ENCODE measurements at places on chromosomes 3 and 15. TPM values are rescaled to one million over a fixed set of nuclear protein-coding genes. Genes with fewer than 3 reads are reported as not detected.

DNA sequence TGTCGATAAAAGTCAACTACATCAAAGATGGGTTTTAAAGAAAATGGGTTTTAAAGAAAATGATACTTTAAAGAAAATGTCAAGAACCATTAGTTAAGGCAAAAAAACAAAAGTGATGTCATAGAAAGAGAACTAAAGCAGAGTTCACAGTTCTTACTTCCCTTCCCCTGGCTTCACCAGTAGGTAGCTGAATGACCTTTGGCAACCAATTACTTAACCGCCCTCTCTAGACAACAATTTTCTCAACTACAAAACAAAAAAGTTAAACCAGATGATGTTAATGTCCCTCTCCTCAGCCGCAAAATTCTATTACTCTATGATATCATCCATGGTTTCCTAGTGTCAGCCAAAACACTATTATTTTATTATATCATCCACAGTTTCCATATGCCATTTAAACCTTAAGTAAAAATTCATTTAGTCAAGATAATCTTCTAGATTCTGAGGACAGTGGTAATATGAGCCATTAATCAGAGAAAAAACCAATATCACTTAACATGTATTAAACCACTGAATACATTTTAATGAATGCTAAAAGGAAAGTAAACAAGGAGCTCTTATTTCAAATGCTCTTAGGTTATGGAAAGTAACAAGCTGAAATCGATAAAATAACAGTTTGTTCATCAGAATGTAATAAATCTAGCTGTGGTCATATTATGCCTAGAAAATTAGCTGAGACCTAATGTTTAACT, 13.1 kb downstream of the RYK start:
- DNase-seq, result no peak

- no peak for DNase-seq
Observed at GRCh38 chr15:101694261-101694660, 30.0 kb downstream of the TARS3 start.

Gene KBTBD8
- 1.8 TPM for total RNA-seq

DNA sequence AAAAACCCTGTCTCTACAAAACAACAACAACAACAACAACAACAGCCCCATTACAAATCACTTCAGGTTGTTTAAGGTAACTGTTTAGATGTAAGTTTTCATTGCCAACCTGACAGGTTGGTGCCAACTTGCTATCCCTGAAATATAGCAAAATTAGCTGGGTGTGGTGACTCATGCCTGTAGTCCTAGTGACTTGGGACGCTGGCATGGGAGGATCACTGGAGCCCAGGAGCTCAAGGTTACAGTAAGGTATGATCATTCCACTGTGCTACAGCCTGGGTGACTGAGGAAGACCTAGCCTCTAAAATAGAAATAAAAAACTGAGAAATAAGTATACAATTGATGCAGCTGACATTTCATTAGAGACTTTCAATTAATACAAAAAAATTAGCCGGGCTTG, 36.0 kb upstream of the CDAN1 start:
- DNase-seq, result no peak

Gene SNTN
- not detected for total RNA-seq

GRCh38 chr3:36514171-36514570, 133.9 kb downstream of the STAC start:
- DNase-seq, result no peak

Gene ACSBG1
- total RNA-seq, result not detected

Gene RPS27L
- 158 TPM for total RNA-seq

GRCh38 chr3:182201456-182202168, 489.9 kb downstream of the SOX2 start:
- DNase-seq, result no peak

DNA sequence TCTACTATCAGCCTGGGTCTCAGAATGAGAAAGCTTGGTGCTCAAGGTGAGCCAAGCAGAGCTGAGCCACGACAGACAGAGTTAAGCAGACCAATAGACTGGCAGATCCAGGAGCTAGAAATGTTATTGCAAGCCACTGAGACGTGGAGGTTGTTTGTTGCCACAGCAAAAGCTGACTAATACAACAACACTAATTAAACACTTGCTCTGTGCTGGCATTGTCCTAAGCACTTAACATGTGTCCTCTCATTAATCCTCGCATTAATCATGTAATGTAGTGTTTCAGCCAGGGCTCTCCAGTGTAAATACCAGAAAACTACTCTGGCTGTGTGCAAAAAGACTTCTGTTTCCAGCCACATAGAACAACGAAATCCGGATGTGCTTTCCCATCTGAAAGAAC, 11.6 kb upstream of the SPSB4 start:
- DNase-seq, result no peak

DNA sequence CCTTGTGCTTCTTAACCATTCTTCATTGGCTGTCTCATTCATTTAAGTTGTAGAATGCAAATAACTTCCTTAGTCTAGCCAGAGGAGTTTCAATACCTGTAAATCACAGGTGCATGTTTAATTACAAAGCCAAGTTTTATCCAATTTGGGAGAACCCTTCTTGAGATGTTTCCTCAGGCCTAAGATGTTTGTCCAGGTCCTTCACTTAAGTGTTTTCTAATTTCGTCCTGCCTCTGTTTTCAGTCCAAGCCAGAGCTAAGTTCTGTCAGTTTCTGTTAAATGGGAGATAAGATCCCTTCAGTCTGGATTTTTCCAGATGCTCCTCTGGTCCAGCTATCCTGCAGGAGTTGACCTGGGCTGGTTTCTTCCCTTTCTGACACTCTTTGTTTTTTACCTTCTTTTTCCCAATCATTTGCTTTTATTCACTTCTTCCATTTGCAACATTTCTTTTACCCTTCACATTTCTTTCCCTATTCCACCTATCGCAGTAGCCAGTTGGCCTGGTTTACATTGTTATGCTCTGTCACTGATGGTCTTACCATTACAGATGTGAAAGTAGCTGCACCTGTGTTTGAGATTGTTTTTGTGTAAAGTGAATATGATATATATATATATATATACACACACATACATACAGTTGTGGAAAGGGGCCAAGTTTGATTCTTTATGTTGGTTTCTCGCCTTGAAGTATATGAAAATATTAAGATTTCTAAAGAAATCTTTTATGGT, 34.5 kb downstream of the EIF2AK4 start:
- no peak for DNase-seq

- no peak for DNase-seq
Observed at GRCh38 chr15:49895347-49896223, 223.4 kb downstream of the ATP8B4 start.

Gene RMDN3
- 57.0 TPM for total RNA-seq

GRCh38 chr15:50933341-50933740, 24.9 kb downstream of the AP4E1 start:
- DNase-seq, result no peak

DNA sequence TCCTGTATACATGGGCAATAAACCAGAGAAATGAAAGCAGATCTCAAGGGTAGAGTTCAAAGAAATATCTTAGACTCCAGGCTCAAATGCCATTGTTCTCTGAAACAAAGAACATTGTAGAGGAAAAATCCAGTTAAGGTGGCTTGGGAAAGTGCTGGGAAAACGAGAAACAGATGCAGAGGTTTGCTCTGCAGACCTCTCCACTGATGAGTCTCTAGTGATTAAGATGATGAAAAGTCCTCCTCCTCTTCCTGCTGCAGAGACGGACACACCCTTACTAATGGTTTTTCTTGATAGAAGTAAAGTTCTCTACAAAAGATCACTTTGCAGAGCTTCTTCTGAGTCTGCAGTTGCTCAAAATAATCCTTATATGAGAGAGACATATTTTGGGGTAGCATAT, 264.7 kb downstream of the GABRG3 start:
- DNase-seq, result no peak

- DNase-seq, result no peak
Observed at GRCh38 chr3:152128356-152128755, 140.4 kb upstream of the MBNL1 start.

Gene MAP3K13
- 23.7 TPM for total RNA-seq

Gene FAM174B
- total RNA-seq, result 15.4 TPM

DNA sequence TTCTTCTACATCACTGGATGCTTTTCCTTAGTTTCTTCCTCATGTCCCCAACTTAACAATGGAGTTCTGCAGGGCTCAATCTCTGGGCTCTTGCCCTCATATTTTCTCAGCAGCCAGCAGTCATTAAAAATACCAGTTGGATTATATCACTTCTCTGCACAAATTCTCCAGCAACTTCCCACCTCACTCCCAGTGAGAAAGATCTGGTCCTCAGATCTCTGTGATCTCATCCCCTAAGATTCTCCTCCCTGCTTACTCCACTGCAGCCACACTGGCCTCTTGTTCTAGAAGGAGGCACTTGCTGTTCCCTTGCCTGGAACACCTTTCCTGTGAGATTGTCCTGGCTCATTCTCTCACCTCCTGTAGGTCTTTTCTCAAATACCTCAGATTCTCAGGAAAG, 6.1 kb downstream of the ERICH6 start:
- no peak for DNase-seq

GRCh38 chr3:156817646-156818272, 8.4 kb upstream of the LEKR1 start:
- no peak for DNase-seq

DNA sequence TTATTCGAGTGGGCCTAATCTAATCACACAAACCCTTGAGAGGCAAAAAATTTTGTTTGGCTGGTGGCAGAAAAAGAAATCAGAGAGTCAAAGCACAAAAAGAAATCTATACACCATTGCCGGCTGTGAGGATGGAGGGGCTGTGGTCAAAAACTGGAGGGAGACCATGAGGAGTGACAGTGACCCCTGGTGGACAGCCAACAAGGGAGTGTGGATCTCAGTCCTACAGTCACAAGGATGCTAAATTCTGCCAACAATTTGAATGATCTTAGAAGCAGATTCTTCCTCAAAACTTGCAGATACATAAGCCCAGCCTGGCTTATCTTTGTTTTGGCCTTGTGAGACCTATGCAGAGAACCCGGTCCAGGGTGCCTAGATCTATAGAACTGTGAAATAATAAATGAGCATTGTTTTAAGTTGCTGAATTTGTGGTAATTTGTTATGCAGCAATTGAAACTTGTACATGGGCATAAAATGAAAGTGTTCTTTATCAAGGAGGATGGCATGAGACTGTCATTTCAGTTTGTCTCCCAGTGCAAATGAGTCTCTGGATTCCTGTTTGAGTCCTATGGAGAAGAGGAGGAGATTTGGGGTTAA, 103.0 kb upstream of the ARHGEF26 start:
- no peak for DNase-seq

- DNase-seq, result no peak
Observed at GRCh38 chr3:145022447-145022846, 1050.8 kb downstream of the DIPK2A start.

Gene CA12
- total RNA-seq, result 3.1 TPM

- no peak for DNase-seq
Observed at GRCh38 chr3:149386299-149386606, 8.8 kb upstream of the TM4SF1 start.

Gene MYL3
- total RNA-seq, result 2.6 TPM

DNA sequence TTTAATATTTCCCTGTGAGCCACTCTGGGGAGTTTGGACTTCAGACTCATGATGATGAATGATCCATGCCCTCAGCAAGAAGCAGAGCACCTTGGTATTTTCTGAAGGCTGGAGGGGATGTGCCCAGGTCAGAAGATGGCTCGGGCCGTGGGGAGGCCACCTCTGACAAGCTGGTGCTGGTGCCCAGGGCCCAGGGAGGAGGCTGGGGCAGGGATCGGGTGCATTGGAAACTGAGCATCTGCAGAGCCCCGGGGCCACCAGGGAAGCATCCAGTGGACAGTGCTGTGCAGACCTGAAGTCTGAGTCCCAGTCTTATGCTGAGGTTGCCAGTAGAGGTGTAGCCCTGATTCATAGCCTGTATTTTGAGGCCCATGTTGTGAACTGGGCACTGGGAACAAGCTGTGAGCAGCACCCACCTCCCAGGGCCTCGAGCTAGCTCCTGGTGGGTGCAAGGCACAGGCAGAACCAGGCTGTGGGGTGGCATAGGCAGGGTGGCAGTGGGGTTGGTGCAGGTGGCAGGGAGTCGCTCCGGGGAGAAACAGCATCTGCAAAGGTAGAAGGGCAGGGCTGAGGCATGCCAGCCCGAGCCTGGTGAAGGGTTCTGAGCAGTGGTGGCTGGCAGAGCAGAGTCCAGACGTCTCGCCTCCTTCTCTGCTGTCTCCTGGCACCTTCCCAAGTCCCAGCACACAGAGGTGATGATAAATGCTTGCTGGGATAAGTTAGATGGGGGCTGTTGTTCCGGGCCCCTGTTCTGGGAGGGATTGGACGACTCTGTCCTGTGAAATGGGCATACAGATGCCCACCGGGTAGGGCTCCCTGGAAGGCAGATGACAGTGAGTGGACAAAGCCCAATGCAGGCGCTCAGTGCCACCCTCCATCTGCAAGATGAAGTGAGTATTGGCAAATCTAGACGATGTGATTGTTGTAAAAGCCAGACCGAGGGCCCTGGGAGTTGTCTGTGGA, 10.6 kb downstream of the DNAJB8 start:
- DNase-seq, result no peak

- DNase-seq, result no peak
Observed at GRCh38 chr15:50685976-50686468, 575 bp downstream of the TRPM7 start.

- DNase-seq, result no peak
Observed at GRCh38 chr15:88982304-88982945, 69.2 kb upstream of the MFGE8 start.

Gene IL5RA
- not detected for total RNA-seq

Gene TTLL13
- not detected for total RNA-seq

Gene CHD2
- total RNA-seq, result 90.9 TPM

DNA sequence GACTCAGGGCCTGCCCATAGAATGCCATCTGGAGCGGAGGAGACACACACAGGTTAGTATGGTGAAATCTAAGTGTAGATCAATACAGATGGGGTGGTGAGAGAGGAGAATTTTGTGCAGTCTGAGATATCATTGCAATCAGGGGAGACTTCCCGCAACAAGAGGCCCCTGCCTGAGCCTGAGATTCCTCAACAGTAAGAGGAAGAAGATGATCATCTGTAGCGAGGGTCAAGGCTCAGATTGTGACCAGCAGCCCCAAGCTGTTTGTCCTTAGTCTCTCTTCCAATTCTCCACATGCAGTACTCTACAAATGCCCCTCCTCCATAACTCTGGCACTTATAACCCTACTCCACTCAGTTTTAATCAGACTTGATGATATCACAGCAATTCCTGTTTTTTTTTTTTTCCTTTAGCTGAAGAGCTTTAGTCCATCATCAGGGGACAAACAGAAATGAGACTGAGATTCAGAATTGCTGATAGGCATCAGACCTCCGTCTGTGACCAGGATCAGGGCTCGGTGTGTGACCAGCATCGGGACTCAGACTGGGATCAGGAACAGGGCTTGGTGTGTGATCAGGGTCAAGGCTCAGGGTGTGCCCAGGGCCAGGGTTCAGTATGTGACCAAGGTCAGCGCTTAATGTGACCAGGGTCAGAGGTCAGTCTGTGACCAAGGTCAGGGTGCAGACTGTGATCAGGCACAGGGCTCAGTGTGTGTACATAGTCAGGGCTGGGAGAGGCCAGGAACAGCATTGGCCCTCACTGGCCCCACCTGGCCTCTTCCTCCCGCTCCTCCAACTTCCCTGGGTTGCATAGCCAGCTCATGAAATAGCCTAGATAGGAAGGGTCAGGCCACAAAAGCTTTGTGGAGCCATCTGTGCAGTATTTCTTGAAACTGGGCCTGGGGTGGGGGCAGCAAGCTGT, 14.1 kb downstream of the LOXL1 start:
- DNase-seq, result no peak
